GM06990 (cell line): ENCODE measurements at places on chromosomes 4 and X.

DNA sequence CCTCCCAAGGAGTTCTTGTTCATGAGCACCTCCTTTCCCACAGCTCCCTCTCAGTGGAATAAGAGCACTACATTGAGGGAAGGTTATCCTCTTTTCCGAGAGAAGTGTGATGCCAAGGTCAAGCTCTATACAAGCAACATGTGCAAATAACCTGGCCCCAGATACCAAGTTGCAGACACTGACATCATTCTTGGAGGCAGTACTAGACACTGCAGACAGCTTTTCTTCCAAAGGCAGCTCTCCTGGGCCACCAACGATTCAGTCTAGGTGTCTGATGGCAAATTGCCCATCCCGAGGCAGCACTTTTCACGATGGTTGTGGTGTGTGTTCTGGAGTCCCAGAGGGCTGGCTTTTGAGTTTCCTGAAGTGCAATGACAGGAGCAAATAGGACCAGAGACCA is 384.9 kb downstream of the TLL1 start:
- no peak for DNase-seq

DNA sequence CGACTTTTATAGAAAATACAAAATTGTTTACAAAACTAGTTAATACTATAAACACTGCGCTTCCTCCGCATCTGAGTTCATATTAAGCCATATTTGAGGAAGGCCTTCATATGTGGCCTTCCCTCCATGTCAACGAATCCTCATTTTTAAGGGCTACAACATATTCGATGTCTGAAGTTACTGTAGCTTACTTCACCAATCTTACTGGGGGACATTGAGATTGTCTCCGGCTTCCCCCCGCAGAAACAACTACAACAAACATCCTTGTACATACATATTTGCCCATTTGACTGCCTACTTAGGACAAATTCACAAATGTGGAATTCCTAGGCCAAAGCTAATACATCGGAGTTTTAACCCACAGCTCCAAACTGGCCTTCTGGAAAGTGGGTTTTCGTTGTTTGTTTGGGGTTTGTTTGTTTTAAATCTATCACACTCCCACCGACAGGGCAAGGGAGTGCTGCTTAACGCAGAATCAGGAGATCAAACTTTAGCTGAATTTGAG is 581 bp upstream of the FAM114A1 start:
- no peak for DNase-seq

DNA sequence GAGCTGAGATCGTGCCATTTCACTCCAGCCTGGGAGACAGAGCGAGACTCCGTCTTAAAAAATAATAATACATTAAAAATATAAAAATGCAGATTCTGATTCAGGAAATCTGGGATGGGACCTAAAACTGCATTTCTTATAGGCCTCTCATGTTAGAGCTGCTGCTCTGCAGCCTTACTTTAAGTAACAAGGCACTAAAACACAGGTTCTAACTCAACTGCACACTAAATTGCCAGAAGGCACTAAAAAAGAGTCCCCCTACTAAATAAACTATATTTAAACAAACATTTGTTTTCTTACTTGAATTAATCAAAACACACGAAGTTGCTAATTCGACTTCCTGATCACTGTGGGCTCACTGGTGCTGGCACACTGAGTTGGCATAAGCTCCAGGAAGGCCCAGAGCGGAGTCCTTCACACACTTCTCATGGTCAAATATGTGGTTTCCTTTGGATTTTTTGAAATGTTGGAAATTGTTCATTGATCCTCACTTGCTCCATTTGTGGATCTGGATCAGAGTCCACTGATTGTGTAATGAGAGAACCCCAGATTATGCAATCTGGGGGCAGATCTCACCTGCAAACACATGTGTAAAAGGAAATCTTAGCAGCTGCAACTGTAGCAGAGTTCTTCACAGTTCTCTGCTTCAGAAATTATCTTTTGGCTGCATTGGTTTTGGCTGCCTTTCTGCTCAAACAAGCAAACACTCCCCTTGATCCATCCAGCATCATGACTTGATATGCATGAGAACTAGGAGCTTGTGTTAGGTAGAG is 59.3 kb downstream of the AFF1 start:
- no peak for DNase-seq

DNA sequence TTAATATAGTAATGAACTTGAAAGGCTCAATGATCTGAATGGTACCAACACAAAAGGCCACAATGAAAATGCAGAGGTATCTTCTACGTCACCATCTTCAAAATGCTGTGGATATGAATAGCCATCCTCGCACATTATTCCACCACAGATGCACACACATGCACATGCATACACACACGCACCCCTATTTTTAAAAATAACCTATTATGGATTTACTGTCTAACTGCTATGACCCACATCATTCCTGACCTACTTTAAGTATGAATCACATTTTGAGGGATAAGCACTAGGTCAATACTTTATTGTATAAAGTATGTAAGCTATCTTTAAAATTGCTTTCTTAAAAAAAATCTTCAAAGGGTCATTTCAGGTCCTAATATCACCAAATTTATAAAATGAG is 24.4 kb upstream of the CORIN start:
- no peak for DNase-seq

- DNase-seq: no peak
Measured at GRCh38 chr4:7721984-7722551, 217.6 kb downstream of the AFAP1 start.

GRCh38 chrX:110046001-110046400 is 43.1 kb downstream of the TMEM164 start:
- DNase-seq: no peak

- no peak for DNase-seq
Measured at GRCh38 chr4:151721466-151721865, 39.3 kb downstream of the GATB start.

DNA sequence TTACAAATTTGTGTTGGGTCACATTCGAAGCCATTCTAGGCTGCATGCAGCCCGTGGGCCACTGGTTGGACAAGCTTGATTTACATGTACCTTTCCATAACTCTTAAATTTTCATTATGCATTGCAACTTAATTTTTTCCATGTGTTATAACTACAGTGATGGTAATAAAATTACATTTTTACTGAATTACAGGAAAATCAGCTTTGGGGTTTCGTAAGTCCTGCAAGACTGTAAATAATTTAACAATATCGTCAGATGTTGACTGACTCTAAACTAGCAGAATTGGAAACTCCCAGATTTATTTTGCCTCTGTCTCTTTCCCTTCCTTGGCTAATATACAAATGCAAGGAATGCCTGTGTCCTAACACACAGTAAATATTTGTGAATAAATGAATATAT is 88.0 kb upstream of the RAPGEF2 start:
- no peak for DNase-seq

- DNase-seq: no peak
Measured at GRCh38 chr4:155693015-155693663, 26.5 kb downstream of the GUCY1A1 start.

DNA sequence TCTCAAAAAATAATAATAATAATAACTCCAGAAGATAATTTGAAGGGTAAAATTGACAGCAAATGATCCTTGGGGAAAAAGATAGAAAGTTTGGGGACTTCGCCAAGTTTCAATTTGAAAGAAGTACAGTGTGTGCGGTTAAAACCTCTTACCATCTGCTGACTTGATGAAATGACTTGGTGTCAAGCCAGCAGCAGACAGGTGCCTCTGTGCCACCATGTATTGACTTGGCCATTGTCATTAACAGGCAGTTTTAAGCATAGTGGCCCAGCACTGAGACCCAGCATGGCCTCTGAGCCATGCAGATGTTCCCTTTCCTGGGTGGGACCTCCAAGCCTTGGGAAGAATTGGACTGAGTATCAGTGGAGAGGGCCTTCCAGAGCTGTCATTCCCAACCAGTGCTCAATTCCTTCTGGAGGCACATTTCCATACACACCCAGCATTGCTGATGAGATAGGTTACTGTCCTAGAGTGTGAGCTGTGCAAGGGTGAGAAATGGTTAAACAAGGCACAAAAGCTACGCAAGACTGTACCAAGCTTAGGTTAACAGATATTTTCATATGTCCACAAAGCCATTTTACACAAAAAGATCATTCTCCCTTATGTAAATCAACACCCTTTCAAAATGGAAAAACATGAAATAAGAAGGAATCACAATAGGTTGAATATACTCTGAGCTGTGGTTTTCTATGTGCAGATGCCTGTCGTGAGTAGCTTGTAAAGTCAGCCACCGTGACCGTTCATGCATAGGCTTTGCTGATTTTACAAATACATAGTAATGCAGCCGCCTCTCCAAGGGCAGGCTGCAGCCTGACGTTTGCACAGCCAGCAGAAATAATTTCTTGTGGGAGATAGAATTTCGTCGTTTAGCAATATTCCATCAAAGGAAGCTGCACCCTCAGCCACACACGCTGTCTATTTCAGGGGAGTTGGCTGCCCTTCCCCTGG is 59.4 kb upstream of the FBXW7 start:
- peak; percentile 42 for DNase-seq

DNA sequence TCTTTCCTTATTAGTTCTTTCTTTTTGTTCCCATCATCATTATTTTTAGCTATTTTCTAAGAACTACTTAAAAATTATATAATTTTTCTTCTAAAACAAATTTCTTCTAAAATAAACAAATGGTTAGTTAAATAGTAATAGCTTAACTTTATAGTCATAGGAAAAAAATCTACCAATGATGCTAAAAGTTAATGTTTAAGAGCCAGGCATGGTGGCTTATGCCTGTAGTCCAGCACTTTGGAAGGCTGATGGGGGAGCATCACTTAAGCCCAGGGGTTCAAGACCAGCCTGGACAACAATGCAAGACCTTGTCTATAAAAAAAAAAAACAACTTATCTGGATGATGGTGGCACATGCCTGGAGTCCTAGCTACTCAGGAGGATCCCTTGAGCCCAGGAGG is 127.1 kb upstream of the ANXA3 start:
- DNase-seq: no peak

- no peak for DNase-seq
Measured at GRCh38 chrX:120315776-120316175, 4.5 kb upstream of the TMEM255A start.

- no peak for DNase-seq
Measured at GRCh38 chrX:10198254-10198653, 41.5 kb downstream of the CLCN4 start.

DNA sequence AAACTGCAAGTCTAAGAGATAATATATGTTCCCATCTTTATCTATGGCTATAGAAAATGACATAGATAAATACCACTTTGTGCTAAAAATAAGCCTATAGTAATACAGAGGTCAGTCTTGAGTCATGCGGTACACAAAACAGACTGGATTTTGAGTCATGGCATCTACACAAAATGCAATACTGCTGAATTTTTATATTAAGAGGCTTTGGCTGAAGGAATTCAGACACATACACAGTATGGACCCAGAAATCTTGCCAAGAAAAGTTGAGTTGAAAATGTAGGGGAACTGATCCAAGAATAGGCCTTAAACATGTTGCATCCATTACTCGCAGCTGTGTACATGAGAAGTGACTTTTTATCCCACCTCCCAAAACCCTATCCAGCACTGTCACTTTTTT is 184.4 kb downstream of the TENM3 start:
- no peak for DNase-seq

DNA sequence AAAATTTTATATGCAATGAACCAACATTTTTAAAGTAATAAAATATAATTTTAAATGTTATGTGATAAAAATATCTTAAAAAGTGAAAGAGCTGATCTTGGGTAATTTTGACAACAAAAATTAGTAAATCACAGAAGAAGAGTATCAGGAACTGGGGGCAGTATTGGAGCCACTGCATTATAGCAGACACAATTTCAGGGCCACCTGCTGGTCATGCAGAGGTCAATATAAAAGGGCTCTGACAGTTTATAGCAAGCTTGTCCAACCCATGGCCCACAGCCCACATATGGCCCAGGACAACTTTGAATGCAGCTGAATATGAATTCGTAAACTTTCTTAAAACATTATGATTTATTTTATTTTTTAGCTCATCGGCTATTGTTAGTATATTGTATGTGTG is 13.0 kb upstream of the LEF1 start:
- no peak for DNase-seq

DNA sequence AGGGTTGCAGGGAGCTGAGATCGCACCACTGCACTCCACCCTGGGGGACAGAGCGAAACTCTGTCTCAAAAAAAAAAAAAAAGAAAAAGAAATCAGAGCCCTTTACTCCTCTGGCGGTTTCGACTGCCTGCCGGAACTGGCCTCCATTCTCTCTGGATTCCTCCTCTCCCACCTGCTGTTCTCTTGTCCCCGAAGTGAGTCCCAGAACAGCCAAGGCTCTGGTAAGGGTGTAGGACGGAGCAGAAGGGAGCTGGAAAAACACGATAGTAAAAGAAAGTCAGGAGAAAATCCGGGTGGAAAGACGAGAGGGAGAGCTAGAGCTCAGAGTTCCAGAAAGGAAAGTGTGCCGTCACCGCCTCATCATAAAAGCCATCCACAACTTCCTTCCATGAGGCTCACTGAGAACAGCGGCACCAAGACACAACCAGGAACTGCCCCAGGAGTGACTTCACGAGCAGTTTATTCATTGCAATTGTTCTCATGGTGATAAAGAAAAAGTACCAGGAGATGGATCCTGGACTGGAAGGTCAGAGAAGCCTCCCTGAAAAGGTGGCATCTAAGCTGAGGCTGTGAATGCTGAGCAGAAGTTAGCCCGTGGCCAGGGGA is 12.3 kb downstream of the TLR3 start:
- DNase-seq: no peak

DNA sequence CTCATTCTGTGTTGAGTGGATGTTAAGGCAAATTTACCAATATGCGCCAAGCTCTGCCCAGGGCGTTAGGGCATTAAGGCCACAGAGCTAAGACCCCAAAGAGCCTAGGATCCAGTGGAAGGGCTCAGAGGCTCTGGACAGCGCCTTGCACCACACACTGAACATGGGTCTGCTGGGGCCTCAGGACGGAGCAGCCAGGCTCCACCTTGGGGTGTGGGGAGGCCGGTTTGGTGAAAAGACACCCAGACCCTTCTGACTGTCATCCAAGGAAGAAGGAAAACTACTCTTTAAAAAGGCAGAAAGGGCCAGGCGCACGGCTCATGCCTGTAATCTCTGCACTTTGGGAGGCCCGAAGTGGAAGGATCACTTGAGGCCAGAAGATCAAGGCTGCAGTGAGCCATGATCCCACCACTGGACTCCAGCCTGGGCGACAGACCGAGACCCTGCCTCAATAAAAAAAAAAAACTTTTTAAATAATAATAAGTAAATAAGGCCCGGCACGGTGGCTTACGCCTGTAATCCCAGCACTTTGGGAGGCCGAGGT is 1.3 kb upstream of the MRFAP1 start:
- no peak for DNase-seq

DNA sequence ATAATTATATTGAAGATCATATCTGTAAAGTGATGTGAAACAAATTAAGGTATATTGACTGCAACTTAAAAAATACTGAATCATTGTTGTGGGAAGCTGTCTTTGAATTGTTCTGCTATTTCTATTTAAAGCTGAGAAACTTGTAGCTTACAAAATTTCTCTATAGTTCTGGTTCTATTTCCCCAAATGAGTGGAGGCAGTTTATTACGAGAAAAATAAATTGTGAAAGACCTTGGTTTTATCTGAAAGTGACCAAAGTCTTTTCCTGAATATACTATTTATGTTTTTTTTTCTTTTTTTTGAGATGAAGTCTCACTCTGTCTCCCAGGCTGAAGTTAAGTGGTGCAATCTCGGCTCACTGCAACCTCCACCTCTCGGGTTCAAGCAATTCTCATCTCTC is 165.4 kb downstream of the SH3BGRL start:
- no peak for DNase-seq
